Stimulated activated CD8-positive, alpha-beta memory T cell treated with anti-CD3 and anti-CD28 coated beads, Interleukin-7, amount 100 ng/mL, for 1 hour (primary cell): ENCODE measurements at places on chromosomes 2 and 18.

- DNase-seq = no peak
Observed at GRCh38 chr2:26720322-26721114, 28.0 kb downstream of the KCNK3 start.

GRCh38 chr2:232687382-232688160, 9.6 kb upstream of the GIGYF2 start:
- DNase-seq = no peak

- no peak for DNase-seq
Observed at GRCh38 chr2:37319754-37320609, 4.7 kb downstream of the PRKD3 start.

- DNase-seq = no peak
Observed at GRCh38 chr18:48800876-48801727, 149.7 kb downstream of the SMAD7 start.

DNA sequence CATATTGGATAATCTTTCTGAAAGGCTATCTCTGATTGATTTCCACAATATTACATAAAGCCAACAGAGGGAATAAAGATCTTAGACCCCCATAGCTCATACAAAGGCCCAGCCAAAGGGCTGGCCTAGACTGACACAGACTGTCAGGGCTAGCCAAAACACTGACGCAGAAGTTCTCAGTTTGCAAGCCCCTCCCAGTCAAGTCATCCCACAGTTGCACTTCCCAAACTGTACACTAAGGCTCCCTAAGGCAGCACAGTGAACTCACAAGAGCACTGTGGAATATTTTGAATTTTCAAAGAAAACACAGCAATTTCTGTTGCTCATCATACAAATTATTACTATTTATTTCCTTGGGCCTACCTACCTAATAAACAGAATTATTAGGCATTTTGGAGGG, 244.9 kb downstream of the SP3 start:
- no peak for DNase-seq
